ENCODE measurements at places on chromosomes 11 and 22.

GRCh38 chr11:117597071-117597470 is 199.9 kb downstream of the DSCAML1 start:
- no peak for DNase-seq

DNA sequence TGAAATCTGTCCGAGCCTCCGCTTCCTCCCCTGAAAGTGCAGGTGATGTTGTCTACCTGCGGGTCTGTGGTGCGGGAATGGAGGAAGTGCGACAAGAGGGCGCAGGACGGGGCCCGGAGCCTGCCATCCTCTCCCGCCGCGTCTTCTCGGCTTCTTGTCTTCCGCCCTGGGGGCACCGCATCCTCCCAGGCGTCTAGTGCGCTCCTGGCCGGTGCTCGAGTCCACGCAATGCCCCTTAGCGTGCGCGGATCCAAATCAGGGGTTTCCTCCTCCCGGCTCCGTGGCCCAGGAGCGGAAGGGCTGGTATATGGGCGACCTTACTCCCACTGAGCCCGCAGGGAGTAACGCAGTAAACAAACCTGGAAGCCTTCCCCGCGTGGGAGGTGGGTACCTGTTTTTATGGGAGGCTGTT is 405 bp downstream of the SFI1 start:
- no peak for DNase-seq

- DNase-seq, result no peak
Measured at GRCh38 chr22:44368611-44369292, 56.0 kb upstream of the SHISAL1 start.

DNA sequence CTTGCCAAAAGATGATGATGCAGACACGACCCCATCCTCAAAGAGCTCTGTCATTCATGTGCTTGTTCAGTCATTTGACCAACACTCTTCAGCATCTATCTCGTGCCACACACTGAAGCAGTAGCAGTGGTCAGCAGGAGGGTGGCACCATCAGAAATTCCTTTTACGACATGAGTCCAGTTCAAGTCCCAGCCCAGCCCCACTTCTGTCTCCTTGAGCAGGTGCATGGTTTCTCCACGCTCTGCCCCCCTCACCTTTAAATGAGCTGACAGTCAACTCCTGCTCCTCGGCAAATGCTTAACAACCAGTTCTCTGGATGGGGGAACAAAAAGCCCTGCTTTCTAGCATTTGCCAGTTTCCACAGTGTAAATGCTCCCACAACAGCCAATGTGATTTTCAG is 60.9 kb downstream of the SYN3 start:
- DNase-seq, result no peak

GRCh38 chr22:50479721-50480120 is 1.6 kb upstream of the ADM2 start:
- no peak for DNase-seq

DNA sequence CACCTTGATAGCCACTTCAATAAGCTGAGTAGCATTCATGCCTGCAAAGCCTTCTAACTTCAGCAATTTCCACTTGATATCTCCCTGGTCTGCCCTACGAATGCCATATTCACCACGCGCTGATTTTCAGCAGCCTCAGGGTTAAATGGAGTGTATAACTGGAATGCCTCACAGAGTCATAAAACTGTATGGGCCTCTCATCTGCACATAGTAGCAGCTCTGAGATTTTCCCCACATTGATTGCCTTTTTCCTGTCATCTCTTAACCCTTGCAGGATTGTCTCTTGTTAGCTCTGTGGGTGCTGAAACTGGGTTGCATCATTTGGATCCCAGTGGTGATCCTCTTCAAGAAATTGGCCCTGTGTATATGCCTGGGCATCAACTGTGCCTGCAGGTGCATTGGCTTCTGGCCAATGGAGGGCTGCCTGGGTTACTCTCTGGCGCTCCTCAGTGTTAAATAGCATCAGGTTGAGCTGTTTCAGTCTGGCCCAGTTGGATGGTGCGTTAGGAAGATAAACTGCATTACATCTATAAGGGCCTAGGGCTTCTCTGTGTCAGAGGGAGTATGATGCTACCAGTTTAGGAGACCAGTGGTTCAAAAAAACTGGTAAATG is 17.4 kb upstream of the GLYATL1 start:
- DNase-seq, result no peak

GRCh38 chr11:5467527-5467926 is 18.4 kb downstream of the OR51I2 start:
- no peak for DNase-seq

- no peak for DNase-seq
Measured at GRCh38 chr22:46068593-46069491, 81.5 kb upstream of the PPARA start.

DNA sequence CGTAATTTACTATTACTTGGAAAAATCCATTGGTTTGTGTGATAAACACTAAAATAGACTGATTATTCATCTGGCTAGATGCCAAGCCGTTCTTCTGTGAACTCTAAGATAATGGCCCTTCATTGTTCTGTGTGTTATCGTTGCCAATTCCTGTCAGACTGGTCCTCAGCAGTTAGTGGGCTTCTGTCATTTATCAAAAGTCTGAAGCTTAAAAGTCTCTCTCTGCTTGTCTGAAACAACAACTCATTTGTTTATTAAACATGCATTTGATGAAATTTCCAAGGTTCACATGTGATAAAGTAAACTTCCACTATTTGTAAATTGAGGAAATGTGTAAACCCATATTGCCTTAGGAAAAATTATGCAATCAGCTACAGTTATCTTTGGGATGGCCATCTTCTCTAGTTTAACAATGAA is 21.1 kb upstream of the RDX start:
- no peak for DNase-seq

- DNase-seq, result no peak
Measured at GRCh38 chr11:10605941-10606381, 37.5 kb upstream of the LYVE1 start.

GRCh38 chr11:62796281-62796680 is 4.5 kb upstream of the TMEM223 start:
- DNase-seq, result no peak

DNA sequence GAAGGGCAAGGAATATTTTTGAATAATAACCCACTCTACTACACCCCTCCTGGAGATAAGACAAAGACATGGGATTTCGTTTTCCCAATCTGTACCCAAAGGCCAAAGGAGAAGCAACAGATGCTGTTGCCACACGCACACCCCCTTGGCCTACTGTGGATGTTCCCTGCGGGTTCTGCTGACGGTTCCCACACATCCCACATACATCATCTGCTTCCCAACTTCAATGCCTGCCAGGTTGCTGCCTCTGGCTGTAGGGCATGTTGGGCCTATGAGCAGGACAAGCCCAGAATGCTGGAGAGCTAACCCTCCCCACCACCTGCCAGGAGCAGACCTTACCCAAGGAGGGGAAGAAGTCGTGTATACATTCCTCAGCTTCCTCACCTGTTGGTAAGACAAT is 13.6 kb upstream of the RBFOX2 start:
- DNase-seq, result no peak

GRCh38 chr11:6841694-6842093 is 3.8 kb upstream of the OR10A5 start:
- no peak for DNase-seq

GRCh38 chr11:88831303-88831890 is 234.4 kb downstream of the GRM5 start:
- no peak for DNase-seq

GRCh38 chr11:91082255-91082654 is 859.4 kb upstream of the CHORDC1 start:
- no peak for DNase-seq

- no peak for DNase-seq
Measured at GRCh38 chr11:115069599-115069998, 391.3 kb downstream of the NXPE2 start.

DNA sequence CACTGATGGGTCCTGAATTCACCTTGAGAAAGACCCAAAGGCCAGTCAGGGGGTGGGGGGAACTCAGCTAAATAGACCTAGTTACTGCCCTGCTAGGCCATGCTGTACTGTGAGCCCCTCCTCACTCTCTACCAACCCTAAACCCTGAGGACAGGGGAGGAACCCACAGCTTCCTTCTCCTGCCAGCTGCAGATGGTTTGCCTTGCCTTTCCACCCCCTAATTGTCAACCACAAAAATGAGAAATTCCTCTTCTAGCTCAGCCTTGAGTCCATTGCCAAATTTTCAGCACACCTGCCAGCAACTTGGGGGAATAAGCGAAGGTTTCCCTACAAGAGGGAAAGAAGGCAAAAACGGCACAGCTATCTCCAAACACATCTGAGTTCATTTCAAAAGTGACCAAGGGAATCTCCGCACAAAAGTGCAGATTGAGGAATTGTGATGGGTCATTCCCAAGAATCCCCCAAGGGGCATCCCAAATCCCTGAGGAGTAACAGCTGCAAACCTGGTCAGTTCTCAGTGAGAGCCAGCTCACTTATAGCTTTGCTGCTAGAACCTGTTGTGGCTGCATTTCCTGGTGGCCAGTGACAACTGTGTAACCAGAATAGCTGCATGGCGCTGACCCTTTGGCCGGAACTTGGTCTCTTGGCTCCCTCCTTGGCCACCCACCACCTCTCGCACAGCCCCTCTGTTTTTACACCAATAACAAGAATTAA is 2.4 kb upstream of the TTC36 start:
- no peak for DNase-seq

GRCh38 chr11:112241486-112241885 is 15.3 kb downstream of the PTS start:
- no peak for DNase-seq

DNA sequence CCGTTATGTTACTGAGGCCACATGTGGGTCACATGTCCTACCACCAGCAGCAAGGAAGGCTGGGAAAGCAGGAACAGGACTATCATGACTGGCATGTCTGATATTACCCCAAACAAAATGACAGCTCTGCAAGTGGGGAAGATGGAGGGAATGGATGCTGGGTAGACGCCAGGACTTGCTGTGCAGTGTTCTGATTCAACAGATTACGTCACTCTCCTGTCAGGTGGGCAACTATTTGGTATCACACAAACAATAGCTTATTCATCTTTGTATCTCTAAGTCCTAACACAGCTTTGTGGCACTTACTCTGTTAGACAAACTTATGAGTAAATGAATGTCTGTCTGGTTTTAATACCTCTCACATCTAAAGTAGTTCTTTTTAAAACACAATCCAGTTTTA is 105.2 kb downstream of the SPON1 start:
- no peak for DNase-seq

DNA sequence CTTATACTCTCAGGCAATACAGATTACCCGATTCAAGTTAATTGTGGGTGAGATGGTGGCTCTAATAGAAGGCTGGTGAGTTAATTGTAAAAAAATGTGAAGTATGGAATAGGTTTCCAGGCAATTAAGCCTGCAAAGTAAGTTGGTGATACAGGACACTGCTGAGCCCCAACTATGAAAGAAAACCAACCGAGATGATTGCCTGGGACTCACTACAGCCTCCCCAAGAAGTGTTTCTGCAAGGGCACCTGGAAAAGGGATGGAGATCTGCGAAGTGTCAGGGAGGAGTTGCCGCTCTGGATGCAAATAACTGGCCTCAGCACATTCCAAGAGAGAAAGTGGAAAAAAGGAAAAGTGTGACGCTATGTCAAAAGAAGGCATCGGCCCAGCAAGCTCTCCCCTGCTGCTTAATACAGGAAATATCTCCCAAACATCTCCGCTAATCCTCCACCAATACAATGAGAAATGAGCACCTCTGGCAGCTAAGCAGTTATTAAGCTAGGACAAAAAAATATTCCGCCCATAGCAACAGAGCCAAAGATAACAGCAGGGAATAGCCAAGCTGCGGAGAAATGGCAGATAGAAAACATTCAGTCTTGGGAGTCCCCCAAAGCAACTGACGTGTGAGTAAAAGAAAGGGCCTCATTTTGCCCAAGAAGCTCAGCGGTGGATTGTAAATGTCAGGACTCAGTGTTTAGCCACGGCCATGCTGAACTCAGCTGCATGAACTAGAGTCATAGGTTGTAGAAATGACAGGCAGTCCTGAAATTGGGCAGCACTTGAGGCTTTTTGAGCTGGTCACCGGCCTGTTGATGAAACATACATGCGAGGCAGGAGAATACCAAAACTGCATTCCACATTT is 133.7 kb downstream of the SNX19 start:
- DNase-seq, result no peak

DNA sequence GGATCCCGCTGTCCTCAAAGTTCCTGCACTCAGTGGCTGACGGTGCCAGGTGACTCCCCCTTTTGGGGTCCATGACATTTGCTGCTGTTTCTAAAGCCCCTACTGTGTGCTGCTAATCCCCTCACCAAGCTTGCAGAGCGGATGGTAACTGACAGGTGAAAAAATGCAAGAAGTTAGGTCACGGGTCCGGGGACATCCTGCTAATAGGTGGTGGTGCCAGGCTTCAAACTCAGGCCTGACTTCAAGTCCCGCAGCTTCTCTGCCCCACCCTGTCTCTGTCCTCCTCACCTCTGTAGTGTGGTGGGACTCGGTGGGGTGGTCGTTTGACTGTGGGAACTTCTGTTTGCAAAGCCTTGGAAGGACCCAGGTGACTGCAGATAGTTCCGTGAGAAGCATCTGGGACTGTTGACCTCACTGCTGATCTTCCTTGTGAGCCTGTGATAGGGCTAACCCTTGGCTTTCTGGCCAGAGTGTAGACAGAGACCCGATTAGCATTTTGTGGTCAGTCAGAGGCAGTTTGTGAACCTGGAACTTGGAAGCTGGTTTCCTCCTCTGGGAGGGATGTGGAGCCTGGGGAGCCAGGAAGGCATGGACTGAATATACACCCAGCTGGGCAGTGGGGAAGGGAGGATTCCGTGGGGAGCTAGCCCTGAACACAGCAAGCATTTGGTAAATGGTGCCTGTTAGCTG is 115.4 kb upstream of the OR4B1 start:
- DNase-seq, result peak; percentile 22

- no peak for DNase-seq
Measured at GRCh38 chr11:86719781-86720463, 47.5 kb upstream of the ME3 start.

GRCh38 chr11:85589373-85589772 is 37.8 kb downstream of the DLG2 start:
- DNase-seq, result no peak

GRCh38 chr11:73439002-73439843 is 63.0 kb downstream of the RELT start:
- DNase-seq, result no peak

DNA sequence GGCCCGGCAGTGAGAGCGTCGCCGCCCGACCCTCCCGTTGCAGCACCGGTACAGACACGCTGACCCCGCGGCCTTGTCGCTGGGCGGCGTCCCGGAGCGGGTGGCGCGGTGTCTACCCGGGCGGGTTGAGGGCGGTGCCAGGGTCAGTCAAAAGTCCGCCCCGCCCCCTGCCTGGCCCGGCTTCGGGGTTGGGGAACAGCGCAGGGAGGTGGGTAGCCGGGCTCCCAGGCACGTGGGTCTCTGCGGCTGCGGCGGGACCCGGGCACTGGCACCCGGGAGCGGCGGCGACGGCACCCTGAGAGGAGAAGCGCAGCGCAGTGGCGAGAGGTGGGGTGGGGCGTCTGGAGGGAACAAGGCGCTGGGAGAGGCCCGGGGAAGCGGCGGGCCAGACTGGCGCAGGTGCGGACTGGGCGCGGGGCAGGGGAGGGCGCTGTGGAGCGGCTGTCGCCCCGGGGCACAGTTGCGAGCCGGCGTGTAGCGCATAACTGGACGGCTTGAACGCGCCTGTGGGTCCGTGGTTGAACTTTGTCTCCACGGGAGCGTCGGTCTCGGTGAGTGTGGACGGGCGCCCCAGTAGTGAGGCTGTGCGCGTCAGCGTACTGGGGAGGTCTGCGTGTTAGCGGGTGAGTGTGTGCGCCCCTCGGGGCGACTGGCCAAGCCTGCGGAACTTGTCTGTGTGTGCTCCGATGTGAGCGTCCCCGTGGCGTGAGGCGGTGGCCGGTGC is at the start of gene P2RY2:
P2RY2 (plus strand) TSS at position 176 of the 724 bp plus-strand sequence. CDS start 15,879 bp downstream, outside the sequence.
- DNase-seq, result peak; percentile 78

Measured in ureter (tissue), 1 donor.